ENCODE measurements at places on chromosomes 4 and X.

DNA sequence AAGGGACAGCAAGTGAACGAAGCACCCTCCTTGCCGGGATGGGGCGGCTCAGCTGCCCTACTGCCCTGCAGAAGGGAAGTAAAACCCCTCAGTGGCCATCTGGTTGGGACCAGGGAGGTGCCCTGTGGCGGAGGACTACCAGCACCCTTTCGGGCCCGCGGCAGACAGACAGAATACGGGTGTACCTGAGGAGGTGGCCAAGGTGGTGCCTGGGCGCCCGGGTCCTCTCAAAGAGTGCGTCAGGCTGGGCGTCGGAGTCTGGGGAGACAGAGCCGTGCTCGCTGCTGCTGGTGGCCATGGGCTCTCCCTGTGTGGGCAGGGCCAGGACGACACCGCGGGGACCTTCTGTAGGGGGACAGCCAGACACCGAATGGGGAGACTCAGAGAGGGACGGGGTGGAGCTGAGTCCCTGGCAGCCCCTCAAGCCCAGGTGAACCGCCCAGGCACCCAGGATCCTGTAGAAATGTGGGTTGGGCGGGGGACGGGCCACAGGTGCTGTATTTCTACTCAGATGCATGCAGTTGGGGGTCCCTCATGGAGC, 29.7 kb downstream of the PDHA1 start:
- DNase-seq = no peak

GRCh38 chr4:62243895-62244294, 1043.8 kb downstream of the ADGRL3 start:
- no peak for DNase-seq

GRCh38 chr4:16484711-16485110, 258.4 kb upstream of the TAPT1 start:
- DNase-seq = no peak

GRCh38 chr4:131603705-131604104, 1545.4 kb upstream of the PCDH10 start:
- no peak for DNase-seq

DNA sequence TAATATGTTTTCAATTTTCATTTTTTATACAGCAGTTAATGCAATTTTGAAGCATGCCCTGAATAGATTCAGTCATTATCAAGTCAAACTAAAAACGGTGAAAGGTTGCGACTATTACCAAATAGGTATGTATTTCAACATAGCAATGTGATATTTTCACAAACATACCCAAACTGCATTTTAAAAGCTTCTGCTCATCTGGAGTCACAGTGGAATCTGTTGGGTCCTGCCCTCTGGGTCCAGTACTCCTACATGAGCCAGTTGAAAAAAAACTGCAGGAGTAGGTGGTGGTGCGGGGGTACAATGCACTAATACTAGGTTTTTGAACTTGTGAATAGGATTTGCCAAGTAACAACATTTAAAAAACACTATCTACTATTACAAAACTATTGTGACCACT, 938 bp downstream of the GPR34 start:
- DNase-seq = no peak

DNA sequence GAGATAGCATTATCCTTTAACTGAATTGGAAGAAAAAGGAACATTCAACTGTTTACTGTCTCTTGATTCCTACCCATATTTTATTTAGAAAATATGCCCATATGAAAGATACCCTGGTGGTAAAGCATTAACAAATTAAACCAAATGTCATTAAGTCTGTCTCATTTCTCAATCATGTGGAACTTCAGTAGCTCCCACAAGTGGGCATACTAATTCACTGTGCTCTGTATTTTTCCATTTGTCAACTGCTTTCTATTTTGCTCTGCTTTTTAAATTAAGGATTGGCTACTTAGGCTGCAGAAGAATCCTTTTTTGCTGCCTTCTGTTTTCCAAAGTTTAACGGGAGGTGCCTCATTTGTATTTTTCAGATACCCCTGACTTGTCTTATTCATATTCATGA, 77.2 kb downstream of the DDIT4L start:
- no peak for DNase-seq

DNA sequence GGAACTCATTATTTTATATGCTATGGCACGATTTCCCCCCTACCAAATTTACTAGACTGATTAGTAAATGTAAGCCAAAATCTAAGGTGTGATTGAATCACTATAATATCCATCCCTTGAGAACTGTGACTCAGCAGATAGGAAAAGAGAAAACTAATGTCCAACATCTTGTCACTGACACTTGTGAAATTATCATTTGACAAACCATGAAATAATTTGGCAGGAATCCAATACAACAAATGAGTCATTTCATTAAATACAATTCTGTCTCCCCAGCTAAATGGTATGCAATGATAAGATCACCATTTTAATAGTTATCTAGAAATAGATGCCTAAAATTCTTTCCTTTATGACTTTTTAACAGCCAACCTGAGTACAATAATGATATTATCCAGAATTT, 462.3 kb downstream of the DMD start:
- no peak for DNase-seq

DNA sequence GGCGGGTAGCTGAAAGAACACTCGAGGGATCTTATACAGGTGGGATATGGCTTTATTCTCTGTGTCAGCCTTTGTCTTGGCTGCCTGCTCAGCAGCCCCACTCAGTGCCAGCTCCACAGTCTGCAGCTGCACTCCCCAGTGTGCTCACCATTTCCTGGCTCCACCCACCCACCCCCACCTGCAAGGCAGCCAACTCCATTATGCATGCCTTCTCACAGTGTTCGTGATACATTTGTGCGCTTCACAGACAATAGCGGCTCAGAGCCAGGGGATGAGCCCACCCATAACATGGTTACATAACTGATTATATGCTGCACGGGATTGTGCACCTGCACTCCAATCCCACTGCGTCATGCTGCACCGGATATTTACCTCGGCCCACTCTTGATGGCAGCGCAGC, 8.8 kb upstream of the TMEM128 start:
- DNase-seq = no peak

DNA sequence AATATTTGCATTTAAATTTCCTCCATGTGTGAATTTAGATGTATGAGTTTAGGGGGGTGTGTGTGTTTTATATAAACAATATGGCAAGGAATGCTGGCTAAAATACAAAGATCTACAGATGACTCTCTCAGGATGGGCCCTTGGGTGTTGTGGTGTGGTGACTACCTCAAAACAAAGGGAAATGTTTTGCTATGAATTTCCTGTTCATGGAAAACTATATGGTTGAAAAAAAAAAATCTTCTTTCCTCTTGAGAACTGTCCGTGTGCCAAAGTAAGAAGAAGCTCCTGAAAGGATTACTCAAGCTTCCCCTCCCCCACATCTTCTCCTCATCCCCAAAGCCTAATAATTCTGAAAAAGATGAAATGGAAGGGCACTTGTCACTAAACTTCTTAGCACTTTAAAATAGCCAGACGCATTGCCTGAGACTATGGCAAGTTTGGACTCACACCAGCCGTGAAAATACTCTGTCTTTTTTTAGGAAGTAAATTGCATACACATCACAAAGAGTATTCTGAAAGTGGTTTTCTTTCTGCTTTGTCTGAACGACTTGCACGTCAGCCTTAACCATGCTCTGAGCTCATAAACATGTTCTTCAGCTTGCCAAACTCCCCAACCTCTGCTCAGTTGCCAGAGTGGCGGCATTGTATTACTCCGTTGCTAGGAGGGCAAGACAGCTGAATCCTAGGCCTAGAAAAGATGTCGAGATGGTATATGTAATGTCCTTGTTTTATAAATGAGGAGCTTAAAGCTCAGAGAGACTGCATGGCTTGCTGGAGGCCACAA, 250.4 kb upstream of the JADE1 start:
- DNase-seq = no peak

- DNase-seq = no peak
Observed at GRCh38 chr4:109052821-109053220, 249.6 kb downstream of the COL25A1 start.

- no peak for DNase-seq
Observed at GRCh38 chrX:100926453-100926852, 2.3 kb downstream of the XKRX start.

DNA sequence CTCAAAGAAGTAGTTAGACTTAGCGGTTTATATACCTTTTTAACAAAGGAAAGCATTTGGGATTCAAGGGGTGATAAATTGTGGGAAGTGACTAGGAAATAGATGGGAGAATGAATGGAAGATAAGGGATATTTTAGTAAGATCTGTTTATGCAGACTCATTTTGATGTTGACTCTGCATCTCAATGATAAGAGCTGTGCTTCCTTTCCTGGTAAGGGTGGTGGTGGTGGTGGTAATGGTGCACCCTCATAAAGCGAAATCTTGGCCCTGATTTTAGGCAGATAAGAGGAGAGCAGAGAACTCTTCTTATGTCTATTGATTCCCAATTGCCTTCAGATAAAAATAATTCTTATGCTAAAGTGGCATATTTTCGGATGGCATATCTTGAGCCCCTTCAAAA, 197.1 kb downstream of the SPRY1 start:
- no peak for DNase-seq

- no peak for DNase-seq
Observed at GRCh38 chrX:905848-906566, 275.4 kb downstream of the SHOX start.

DNA sequence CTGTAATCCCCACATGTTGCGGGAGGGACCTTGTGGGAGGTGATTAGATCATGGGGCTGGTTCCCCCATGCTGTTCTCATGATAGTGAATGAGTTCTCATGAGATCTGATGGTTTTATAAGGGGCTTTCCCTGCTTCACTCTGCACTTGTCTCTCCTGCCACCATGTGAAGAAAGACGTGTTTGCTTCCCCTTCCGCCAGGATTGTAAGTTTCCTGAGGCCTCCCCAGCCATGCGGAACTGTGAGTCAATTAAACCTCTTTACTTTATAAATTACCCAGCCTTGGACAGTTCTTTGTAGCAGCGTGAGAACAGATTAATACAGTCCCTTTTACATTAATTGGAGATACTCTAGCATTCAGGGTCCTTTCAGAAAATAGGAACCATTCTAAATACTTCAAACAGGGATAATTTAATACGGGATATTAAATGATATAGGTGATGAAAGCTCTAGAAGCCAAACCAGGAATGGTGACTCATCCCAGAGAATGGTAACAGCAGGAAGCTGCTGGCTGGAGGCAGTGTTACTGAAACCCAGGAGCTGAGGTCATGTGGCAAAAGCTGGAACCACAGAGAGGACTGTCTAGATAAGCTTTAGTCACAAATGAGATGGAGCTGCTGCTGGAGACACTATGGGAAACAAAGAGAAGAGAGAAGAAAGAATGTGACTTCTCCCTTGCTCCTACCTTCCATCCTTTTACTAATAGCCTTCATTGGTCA, 57.3 kb downstream of the GSTCD start:
- no peak for DNase-seq

GRCh38 chr4:177051473-177052060, 258.1 kb upstream of the NEIL3 start:
- no peak for DNase-seq

- DNase-seq = no peak
Observed at GRCh38 chr4:144967161-144967560, 130.8 kb downstream of the ANAPC10 start.

GRCh38 chr4:40372651-40373050, 37.5 kb downstream of the CHRNA9 start:
- no peak for DNase-seq

GRCh38 chr4:121070274-121070673, 2.1 kb downstream of the NDNF start:
- no peak for DNase-seq

DNA sequence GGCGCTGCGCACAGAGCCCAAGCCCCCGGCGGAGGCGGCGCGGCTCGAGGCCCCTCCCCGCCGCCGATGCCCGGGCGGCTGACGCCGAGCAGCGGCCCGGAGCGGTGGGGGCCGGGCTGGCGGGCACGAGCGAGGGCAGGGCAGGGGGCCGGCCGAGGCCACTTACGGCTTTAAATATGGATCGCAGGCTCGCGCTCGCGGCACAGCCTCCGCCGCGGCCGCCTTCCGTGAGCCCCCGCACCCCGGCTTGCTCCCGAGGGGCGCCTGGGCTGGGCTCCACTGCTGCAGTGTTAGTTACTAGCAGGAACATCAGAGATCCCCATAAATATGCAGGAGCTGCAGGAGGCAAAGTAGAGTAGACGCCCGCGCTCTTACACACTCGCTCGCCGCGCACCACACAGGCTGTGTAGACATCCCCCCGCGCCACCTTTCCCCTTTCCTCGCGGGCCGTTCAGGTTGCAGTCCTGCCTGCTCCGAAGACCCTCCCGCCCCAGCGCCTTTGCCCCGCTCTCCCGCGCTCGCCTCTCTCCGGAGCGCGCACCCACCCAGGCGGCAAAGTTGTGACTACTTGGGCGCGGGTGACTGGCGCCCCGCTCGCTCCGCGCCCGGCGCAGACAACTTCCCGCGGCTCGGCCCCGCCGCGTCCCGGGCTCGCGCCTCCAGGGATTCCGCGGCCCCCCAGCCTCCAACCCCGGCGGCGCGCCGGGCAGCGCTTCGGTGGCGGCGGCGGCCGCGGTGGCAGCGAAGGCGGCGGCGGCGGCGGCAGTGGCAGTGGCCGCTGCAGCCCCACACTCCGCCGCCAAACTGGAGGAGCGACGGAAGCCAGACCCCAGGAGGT, 152.0 kb upstream of the SLC4A4 start:
- DNase-seq = no peak

DNA sequence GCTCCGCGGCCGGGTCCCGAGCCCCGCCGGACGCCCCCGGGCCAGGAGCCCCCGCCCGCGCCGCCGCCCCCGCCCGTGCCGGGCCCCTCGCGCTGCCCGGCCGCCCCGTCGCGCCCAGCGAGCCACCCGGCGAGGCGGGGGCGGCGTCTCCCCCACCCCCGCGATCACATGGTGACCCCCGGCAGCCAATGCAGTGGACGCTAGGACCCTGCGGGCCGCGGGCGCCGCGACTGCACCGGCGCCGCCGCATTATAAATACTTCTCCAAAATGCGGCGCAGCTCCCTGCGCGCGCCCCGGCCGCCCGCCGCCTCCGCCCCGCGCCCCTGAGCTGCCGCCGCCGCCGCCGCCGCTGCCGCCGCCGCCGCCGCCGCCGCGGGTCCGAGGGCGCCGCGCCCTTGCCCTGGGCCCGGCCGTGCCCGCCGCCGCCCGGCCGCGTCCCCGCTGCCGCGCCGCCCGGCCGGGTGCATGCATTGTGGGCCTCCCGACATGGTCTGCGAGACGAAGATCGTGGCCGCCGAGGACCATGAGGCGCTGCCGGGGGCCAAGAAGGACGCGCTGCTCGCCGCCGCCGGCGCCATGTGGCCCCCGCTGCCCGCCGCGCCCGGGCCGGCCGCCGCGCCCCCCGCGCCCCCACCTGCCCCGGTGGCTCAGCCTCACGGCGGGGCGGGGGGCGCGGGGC, at the start of gene NAT8L:
NAT8L (plus strand) TSS at position 282 of the 680 bp plus-strand sequence; CDS start at position 467, 185 bp downstream.
- DNase-seq = no peak

DNA sequence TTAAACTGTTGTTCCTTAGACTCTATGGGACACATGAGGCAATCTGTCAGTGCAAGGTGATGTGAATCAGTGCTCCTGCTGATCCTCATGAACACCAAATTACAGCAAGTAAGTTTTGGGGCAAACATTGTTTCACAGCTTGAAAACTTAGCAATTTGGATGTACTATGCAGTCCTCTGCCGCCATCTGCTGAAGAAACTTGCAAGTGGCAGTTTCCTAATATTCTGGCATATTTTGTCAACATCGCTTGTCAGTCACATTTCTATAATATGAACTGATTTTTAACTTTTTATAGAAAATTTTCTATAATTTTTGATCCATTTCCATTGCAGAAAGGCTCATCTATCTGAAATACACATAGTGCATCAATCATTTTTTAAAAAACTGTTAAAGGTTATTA, 56.3 kb downstream of the ZAR1 start:
- DNase-seq = no peak

- no peak for DNase-seq
Observed at GRCh38 chrX:11242704-11243103, 50.5 kb upstream of the AMELX start.
